ENCODE measurements at places on chromosomes 7 and 10.

GRCh38 chr7:140239653-140239935, 62.8 kb upstream of the KDM7A start:
- DNase-seq, result no peak

DNA sequence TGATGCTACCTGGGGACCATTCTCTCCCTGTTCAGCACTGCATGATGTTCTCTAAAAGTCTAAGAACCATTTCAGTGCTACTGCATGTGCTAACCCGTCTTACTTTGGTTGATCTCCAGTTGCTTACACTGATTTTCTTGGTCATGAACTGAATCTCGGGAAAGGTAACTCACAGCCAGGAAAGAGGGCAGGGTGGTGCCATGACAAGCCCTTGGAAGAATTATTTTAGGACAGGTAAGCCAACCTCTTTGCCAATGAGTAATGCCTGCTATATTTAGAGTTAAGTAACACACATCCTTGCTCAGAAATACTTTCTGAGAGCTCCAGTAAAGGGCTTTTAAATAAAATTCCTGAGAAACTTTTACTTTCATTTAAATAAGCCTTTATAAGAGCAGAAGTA, 126.7 kb downstream of the ARL4A start:
- no peak for DNase-seq

- DNase-seq, result no peak
These were observed 32.3 kb upstream of the DGKB start for GRCh38 chr7:14934839-14935238.

DNA sequence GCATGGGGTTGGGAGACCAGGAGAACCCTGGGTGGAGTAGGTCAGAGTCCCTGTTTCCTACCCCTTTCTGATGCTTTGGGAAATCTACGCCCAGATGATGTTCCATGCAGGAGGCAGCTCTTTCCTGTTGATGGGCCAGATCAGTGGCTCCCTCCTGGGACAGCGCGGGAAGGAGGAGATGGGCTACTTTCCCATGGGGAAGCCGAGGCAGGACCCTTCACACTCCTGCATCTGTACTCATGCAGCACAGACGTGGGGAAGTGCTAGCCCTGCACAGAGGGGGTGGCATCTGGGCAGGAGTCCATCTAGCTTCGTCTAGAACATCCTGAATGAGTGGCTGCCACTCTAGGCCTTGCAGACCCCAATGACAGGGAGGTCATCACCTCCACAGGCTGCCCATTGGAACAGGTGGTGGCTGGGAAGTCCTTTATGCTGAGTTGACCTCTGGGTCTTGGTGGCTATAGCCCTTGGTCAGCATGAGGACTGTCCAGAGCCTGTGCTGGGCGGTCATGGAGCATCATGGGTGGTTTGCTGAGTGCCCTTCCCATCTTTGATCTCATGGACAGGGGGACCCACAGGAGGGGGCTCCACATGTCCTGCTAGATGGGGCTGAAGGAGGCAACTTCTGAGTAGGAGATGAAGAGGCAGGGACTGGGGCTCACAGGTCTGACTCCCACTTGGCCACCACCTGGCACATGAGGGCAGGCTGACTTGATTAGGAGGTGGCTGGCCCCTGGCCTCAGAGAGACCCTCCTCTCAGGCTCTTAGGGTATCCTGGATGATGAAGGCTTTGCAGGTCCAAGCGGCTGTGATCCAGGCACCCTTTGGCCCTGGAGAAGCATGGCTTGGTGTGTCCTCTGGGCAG, 24.6 kb downstream of the RAMP3 start:
- no peak for DNase-seq

GRCh38 chr10:99555825-99556523, 23.2 kb downstream of the NKX2-3 start:
- no peak for DNase-seq

DNA sequence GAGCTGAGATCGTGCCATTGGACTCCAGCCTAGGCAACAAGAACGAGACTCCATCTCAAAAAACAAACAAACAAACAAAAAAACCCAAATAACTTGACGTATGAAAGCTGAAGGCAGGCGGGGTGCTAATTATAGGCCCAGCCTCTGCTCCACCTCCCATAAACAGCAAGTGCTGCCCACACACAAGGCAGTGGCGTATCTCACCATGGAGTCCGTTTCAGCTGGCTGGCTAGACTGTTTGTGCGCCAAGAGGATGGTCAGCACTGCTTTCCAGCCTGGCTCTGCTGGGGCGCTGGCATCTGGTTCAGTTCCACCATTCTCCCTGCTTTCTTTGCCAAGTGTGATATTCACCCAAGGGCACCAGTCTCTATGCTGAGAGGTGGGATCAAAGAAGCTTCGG, 29.1 kb downstream of the ZC3HC1 start:
- no peak for DNase-seq

DNA sequence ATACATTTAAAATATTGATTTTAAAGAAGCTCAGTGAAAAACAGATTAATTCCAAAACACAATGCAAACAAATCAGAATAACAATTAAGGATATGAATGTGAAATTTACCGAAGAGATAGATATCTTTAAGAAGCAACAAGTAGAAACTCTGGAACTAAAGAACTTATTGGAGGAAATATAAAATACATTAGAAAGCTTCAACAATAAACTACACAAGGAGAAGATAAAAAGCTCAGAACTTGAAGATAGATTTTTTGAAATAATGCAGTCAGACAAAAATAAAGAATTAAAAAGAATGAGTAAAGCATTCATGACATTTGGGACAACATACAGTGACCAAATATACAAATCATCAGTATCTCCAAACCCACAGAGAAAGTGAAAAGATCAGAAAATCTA, 43.2 kb downstream of the HIBADH start:
- DNase-seq, result no peak

DNA sequence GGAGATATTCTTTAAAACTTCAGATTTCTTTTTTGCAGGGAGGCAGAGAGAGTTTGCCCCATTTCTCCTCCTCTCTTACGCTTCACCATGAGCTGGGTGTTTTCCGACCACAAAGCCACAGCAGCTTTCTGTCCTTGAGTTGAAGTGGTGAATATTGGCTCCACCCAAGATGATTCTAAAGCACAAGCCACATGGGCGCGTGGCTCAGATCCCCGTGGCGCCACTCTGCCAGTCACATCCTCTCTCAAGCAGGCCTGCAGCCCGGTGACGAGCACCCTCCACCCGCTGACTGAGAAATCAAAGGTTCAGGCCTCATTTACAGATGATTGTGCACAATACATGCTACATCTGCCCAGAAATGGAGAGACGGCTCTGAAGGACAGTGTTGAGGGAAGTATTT, 27.6 kb upstream of the RNF32 start:
- peak; percentile 54 for DNase-seq

DNA sequence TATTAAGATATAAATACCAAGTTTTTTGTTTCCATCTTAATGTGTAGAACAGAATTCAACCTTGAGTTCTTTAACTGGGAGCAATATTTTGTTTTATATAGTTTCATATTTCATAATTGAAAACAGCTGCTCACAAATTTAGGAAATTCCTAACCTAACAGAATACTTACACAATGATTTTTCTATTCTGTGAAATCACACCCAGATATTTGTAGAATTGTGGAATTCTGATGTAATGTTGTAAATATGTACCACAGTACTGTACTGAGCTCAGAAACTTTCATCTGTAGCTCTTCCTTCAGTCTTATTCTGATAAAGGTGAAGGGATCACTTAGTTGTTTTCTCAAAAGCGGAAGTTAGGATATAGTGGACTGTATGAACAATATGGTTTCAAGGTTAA, 143.4 kb upstream of the GLI3 start:
- no peak for DNase-seq

GRCh38 chr10:77173615-77174461, 463.8 kb downstream of the KCNMA1 start:
- DNase-seq, result peak; percentile 57

- no peak for DNase-seq
These were observed 245.6 kb upstream of the FZD8 start for GRCh38 chr10:35887685-35888084.

GRCh38 chr7:80150611-80151273, 16.1 kb downstream of the GNAI1 start:
- no peak for DNase-seq

- DNase-seq, result no peak
These were observed 11.7 kb downstream of the SEMA3C start for GRCh38 chr7:80907141-80907601.

DNA sequence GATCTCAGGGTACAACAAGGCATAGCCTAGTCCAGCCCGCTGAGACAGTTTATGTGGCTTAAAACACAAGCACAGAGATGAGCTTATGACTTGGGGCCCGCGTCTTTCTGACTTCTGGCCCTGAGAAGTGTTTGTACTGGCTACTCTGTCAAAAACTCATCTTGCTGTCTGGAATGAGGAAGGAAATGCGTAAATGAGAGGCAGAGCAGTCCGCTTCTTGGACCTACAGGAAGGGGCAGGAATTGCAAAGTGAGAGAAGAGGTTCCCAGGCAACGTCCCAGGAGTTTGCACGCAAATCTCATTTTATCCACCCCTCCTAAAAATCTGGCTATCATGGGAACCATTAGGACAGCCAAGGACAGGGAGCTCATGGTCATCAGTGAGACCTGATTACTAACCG, 5.5 kb downstream of the ANXA11 start:
- no peak for DNase-seq

DNA sequence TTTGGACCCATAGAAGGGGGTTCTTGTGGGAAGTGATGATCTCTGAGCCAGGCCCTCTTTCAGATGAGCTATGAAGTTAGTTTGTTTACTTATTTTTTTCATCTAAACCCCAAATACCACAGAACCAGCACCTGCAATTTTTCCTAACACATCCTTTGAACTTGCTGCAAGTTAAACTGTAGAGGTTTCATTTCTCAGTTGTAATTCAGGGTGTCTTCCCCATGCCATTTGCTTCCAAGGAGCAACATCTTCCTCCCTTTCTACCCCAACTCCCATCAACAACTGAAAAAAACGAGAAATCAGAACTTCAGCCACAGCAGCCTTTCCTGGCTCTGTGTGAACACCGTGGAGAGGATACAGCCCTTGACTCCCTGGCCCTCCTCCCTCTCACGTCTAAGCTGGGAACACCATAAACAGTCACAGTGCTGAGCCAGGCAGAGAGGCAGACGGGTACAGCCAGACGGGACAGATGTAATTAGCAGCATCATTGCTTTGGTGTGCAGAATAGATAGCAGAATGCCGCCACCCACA, 63.6 kb downstream of the RGS10 start:
- DNase-seq, result no peak

GRCh38 chr7:46115410-46115809, 194.3 kb upstream of the IGFBP3 start:
- DNase-seq, result no peak

DNA sequence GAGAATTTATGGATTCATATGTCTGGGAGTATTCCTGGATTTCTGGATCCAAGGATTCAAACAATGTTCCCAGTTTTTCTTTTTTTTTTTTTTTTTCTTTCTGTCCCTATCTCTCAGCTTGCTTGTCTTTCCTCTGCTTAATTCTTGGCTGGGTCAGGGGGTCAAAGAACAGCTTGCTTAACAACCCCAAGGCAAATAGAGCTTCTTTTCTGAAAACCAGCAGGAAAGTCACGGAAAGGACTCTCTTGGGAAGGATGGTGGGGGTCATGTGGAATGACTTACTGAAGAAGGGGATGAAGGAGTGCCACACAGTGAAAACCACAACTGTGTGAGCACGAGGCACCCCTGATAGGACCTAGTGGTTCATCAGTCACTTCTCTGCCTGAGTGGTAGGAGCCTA, 36.1 kb downstream of the GRK5 start:
- DNase-seq, result no peak

GRCh38 chr7:117112640-117113039, 159.3 kb downstream of the ST7 start:
- no peak for DNase-seq

- no peak for DNase-seq
These were observed 26.5 kb upstream of the CHST15 start for GRCh38 chr10:124119946-124120345.

GRCh38 chr10:88157981-88158465, 294.6 kb downstream of the PTEN start:
- DNase-seq, result no peak

DNA sequence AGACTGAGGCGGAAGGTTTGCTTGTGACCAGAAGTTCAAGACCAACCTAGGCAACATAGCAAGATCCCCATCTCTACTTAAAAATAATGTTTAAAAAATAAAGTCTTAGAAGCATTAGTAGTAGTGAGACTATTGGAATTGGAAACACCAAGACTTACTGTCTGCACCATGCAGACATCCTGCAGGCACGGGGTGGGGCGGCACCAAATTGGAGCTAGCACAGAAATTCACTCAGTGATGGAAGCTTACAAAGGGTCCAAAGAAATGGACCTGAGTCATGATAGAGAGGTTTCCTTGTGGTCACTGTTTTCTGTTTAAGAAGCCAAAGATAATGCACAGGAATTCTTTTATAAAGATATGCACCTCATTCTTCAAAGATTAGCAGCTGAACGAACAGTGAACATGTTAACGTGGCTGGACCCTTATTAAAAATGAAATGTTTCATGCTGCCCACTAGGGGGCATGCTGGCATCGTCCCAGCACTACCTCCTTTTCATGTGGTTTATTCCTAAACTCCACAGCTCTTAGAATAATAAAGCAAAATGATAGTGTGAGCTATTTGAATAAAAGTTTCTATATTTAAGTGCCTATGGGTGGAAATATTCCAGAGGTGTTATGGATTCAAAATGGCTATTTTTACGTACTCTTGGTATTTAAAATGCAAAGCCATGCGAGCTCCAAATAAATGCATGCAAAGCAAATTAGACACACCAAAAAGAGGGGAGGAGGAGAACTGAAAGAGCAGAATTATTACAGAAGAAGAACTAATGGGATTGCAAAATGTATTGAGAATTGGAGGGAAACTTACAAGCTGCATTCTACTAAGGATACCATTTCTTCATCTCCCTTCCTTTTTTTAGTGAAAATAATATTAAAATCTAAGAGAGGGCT, 28.6 kb downstream of the PDSS1 start:
- DNase-seq, result peak; percentile 34

- DNase-seq, result peak; percentile 7
These were observed 61.7 kb downstream of the PALD1 start for GRCh38 chr10:70540089-70540788.

- no peak for DNase-seq
These were observed 505.6 kb downstream of the GALNT17 start for GRCh38 chr7:71637578-71637977.

DNA sequence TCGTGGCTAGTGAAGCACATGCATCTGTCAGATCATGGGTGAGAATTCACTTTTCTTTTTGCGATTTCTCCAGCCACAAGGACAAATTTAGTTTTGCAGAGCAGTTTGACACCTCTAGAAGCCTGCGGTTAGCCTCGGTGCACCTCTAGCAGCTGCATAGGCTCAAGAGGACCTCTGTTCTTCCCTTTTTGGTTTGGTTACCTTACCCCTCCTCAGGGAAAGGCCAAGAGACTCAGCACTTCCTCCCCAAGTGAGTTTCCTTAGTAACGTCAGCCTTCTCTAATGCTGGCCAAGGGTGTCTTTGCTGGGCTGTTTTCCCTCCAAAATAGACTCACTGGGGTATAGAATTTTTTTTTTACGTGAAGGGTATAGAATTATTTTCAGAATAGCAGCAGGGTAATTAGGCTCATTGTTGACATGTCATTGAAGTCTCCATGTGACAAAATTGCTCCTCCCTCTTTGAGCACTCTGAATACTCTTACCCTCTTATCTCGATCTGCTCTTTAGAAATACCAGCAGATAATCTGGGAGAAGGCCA, 97.8 kb downstream of the AUTS2 start:
- no peak for DNase-seq
